Cerebellar nuclear complex (tissue), 1 donor: ENCODE measurements at places on chromosomes 1 and 21.

DNA sequence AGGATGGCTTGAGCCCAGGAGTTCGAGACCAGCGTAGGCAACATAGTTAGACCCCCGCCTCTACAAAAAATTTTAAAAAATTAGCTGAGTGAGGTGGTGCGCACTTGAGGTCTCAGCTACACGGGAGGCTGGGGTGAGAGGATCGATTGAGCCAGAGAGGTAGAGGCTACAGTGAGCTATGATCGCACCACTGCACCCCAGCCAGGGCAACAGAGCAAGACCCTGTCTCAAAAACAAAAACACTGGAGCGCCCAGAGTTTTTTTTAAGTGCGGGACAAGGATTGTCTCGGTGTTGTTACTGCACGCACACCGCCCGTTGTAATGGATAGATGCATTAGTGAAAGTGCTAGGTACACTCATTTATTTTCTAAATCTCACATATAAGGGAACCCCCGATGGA lies 37.1 kb downstream of the PIK3CD start:
- no peak for DNase-seq

DNA sequence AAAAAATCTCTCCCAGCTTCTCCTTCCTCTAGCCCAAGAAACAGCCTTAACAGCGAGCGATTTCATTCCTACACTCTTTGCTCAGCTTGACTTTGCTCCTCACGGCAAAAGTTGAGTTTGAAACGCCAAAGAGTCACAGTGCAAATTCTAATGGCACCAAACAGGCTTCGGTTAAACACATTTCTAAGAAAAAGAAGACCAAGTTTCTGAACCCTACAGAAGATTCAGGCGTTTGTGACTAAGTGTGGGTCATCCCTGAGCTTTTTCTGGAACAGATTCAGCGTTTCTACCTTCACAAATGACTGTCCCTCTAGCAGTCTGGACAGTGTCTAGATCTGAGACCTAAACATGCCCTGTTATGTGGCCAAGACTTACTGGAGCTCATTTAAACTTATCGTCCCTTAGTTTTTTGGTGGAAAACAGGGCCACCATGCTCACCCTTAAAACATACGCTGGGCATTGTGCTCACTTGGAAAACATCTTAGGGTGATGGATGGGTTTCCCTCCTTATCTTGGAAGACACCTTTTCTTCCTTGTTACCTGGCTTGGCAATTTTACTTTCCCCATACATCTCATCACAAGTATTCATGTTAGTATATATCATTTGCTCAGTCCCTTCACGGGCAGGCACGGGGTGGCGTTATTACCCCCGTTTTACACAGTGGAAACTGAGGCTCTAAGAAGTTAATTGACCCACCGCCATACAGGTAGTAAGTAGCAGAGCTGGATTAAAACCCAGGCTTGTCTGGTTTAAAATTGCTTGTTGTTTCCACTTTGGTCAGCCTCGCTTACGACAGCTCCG lies 1.0 kb downstream of the C1orf198 start:
- no peak for DNase-seq

- no peak for DNase-seq
Observed at GRCh38 chr1:210104103-210104502, 128.5 kb upstream of the SERTAD4 start.

GRCh38 chr1:194870860-194871259 lies 1684.4 kb upstream of the B3GALT2 start:
- DNase-seq, result no peak

- DNase-seq, result no peak
Observed at GRCh38 chr1:99218572-99218971, 45.7 kb upstream of the PLPPR4 start.

DNA sequence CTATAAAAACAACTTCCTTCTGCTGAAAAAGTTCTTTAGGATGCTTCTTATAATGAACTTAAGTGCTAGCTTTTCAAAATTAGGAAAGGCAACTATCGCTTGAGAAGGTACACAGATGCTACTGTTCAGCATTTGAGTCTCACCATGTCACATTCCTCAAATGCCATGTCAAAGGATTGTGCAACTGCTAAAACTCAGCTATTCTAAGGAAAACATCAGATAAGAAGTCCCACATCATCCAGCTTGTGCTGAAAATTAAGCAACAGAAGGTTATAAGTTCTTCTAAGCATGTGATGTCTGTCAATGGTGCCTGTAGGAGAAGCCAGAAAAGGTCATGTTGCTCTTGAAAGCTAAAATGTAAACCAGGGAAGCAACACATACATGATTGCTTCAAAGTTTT lies 36.5 kb downstream of the MCOLN2 start:
- no peak for DNase-seq

- no peak for DNase-seq
Observed at GRCh38 chr1:1144843-1145546, 28.7 kb upstream of the TTLL10 start.

DNA sequence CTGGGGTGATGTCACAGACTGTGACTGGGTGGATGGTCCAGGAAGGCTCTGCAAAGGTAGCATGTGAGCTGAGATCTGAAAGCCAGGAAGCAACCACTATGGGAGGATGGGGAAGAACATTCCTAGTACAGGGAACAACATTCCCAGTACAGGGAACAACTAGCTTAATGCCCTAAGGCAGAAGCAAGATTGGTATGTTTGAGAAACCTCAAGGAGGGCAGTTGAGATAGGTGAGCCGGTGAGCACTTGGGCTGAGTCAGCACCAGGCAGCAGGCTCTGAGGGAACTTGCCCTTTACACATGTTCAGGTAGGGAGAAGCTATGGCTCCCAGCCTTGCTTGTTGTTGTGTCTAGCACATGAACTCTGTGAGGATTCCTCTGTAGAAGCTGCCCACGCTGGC lies 24.2 kb upstream of the CACNA1E start:
- DNase-seq, result no peak

DNA sequence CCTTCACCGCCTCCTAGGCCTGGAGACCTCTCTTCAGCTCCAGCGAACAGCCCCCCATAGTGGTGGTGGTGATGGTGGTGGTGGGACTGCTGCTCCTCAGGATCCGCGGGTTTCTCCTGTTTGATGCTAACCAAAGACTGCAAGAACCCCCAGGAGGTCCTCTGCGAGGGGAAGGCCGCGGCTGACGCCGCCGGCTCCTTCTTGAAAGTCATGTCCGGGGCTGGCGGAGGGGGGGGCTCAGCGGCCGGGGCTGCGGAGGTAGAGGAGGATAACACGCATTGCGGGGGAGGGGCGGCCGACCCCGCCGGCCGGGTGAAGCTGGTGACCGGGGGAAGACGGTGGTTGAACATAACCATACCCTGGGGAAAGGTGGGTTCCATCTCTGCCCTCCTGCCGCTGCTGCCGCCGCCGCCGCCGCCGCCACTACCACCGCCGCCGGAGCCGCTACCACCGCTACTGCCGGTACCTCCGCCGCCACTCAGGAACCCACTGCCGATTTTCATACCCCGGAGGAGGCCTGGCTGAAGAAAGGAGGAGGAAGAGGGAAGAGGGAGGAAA lies 554 bp downstream of the ZNF281 start:
- DNase-seq, result no peak

- DNase-seq, result no peak
Observed at GRCh38 chr1:15950763-15951295, 25.1 kb downstream of the ZBTB17 start.

DNA sequence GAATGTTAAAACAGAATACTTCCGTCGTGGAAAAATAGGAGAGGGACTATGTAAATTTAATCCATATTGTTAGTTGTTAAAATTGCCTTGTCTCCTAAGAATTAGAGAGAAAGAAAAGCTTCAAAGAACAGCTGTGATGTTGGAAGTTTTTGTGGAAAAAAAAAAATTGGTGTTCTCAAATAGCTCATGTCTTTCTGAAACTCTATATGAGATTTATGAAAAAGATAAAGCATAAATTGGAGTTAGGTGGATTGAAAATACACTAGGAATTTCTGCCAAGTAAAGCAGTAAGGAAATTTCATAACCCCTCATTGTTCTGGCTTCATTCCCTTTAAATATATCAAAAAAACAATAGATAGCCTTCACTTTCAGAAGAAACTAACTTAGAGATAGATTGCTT lies 274.0 kb upstream of the ADAMTS5 start:
- DNase-seq, result no peak

DNA sequence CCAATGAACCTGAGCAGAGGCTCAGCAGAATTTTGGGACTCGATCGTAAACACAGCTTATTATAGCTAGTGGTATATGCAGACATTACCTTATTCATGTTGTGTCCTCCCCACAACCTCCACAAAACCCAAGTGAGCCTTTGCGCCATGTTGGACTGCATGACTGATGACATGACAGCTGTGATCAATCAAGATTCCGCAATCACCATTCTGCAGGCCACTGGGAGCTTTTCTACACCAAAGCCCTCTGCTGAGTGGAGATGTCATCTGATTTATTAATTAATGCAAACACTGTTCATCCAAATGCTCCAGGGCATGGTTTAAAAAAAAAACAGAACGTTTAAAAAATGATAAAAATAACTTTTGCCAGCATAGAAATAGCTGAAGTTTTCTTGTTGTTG lies 7.9 kb upstream of the SRP9 start:
- DNase-seq, result no peak

DNA sequence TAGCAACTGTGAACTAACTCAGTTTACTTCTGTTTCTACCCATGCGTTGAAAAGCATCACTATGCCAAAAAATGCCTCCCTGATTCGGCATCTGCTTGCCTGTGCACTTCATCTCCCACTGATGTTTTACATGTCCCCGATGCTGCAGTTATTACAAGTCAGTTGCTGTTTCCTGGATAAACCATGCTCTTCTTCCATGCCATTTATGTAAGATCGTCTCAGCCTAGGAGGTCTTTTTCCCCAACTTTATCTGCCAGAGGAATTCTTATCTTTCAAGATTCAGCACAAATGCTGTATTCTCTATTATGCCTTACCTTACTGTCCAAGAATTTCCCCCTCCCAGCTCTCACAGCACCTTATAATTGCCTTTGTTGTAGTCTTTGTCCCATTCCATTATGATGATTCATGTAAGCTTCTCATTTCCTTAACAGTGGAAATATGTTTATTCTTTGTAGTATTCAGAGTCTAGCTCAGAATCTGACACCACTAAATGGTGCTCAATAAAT lies 30.0 kb downstream of the PRKACB start:
- DNase-seq, result no peak

- no peak for DNase-seq
Observed at GRCh38 chr1:177442584-177442983, 271.8 kb downstream of the BRINP2 start.

DNA sequence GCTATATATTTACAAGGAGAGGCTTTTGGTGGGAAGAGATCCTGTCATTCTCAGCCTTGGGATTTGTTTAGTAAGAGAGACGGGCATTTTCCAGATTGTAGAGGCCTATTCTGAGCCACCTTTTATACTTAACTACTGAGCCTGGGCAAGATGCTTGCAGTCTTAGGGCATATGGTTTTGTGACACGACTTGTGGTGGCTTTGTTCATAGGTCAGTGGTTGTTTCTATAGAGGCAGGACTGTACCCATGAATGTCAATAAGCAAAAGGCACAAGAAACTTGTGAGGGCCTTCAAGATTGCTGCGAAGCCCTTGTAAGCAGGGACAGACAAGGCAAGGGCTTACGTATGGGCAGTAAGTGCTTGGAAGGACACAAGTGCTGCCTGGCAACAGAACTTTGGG lies 3.4 kb upstream of the FCRL3 start:
- no peak for DNase-seq

DNA sequence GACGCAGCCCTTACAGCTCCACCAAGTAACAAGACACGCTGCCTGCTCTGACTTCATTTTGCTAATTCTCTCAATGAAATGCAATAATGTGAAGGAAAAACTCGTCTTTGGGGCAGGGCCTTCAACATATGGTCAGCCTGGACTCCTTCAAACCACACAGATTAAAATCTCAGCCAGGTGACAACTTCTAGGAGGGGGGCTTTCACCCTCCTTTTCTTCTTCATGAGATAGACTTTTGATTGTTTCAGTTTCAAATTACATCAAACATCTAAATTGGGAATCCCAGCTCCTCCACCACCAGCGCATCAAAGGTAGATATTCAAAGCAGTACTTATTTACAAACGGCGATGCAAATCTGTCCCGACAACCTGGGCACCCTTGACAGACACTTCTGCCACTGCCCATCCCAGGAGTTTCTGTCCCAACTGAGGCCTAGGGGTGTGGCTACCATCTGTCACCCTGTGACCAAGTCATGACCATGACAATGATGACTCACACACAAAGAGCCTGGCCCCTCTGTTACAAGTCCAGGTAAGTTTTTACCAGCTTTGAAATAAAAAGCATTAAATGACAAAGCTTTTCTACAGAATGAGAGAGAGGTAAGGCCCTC lies 29.7 kb downstream of the SSBP3 start:
- DNase-seq, result no peak

- no peak for DNase-seq
Observed at GRCh38 chr1:51268634-51269033, 32.6 kb downstream of the RNF11 start.

DNA sequence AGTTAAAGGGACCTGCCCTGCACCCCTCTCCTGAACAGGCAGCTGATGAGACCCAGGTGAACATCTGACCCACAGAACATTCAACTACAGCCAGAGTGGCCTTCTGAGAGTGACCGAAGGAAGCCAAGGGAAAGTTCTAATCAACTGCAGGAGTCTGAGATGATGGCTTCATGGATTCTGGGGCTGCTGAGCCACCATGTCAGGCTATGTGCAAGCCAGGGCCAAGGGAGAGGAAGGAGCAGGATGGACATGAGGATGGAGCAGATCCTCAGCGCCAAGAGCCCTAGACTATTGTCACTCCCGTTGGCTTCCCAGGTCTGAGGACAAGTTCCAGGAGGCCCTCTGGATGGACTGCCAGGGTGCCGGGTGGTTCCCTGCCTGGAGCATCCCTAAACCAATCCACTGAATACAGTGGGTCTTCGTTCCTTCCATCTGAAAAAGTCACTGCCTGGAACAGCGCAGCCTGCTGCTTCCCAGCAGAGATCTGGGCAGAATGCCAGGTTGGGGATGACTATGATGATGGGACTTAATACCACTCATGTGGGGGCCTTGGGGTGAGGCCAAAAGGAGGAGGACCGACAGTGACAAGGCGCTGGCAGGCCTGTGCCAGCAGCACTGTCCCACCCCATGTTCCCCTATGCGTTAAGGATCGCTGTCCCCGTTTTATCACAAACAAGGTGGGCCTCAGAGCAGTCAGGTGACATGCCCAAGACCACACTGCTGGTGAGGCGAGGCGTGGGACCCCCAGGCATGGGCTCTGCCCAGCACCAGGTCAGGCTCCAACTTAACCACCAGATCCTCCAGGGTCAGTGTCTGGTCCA lies 19.8 kb downstream of the SPOCD1 start:
- no peak for DNase-seq

DNA sequence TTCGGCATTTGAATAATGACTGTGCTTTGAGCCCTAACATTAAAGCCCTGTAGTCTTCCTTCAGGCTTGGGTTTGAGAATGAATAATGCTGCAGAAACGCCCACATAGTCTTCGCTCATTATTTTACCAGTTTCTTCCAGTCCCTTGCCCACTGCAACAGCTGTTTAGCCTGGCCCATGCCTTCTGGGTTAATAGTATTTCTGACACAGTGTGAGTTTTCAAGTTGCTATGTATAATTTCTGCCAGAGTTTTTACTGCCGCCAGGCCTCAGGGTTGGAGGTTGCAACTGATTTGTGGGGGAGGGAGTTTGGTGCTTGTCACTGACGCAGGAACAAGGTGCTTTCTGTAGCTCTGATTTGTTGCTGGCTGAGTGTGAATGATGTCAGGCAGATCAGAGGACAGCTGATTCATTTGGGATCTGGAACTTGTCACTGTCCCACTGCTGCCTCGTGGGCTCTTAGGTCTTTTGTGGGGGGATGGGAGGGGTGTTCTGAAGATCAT lies 109.8 kb downstream of the MAST2 start:
- no peak for DNase-seq
